ENCODE measurements at places on chromosomes 5 and 9.
A peak's percentile ranks its signal among the peaks of the same experiment; 100 is the strongest.

DNA sequence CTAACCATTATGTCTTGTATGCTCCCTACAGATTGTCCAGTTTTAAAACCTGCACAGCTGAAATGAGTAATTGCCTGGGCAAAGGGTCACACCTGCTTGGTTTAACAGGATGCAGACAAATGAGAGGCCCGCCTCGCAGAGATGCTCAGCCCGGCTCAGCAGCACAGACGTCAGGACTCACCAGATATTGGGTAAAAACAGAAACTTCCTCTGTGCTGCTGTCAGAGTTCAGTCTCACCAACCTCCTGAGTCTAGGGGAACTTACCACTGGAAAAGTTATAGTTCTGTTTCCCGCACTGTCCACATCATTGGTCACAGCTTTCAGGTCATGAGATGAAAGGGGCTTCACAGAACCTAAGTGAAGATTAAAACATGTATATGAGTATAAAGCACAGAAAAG, 152.5 kb downstream of the ESM1 start:
- no peak for DNase-seq
- no peak overlapping the region for H3K27ac ChIP-seq
- no peaks in the 10 kb centered on the region for H3K27me3 ChIP-seq
- no peaks in the 10 kb centered on the region for H3K36me3 ChIP-seq
- H3K4me1 ChIP-seq = peaks cover 18% of the 10 kb centered on the region

GRCh38 chr9:20135119-20135697, 346.4 kb upstream of the SLC24A2 start:
- no peak overlapping the region for H3K4me3 ChIP-seq
- H3K4me1 ChIP-seq = no peaks in the 10 kb centered on the region
- no peaks in the 10 kb centered on the region for H3K36me3 ChIP-seq
- DNase-seq = no peak
- no peak overlapping the region for H3K27ac ChIP-seq

DNA sequence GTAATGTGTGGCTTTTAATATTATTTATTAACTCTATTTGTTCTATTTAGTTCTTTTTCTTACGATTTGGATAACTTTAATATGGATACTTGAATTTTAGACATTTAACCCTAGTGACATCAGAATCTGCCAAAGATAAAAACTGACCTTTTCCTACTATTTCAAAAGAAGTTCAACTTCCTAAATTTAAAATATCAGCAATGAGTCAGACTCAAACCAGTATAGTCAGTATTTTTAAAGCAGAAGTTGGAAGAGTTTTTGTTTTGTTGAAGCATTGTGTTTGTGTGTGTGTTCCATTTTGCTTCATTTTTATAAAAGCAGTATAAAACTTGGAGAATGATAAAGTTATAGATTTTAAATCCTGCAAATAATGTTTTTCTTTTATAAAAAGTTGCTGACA, 251.8 kb upstream of the RASA1 start:
- no peak for DNase-seq
- no peak overlapping the region for H3K4me3 ChIP-seq
- no peaks in the 10 kb centered on the region for H3K27me3 ChIP-seq
- H3K36me3 ChIP-seq = no peaks in the 10 kb centered on the region
- H3K27ac ChIP-seq = no peak overlapping the region
- peaks cover 23% of the 10 kb centered on the region for H3K4me1 ChIP-seq

GRCh38 chr5:20370061-20370460, 382.1 kb upstream of the CDH18 start:
- H3K4me1 ChIP-seq = no peaks in the 10 kb centered on the region
- no peaks in the 10 kb centered on the region for H3K36me3 ChIP-seq
- H3K27me3 ChIP-seq = no peaks in the 10 kb centered on the region

DNA sequence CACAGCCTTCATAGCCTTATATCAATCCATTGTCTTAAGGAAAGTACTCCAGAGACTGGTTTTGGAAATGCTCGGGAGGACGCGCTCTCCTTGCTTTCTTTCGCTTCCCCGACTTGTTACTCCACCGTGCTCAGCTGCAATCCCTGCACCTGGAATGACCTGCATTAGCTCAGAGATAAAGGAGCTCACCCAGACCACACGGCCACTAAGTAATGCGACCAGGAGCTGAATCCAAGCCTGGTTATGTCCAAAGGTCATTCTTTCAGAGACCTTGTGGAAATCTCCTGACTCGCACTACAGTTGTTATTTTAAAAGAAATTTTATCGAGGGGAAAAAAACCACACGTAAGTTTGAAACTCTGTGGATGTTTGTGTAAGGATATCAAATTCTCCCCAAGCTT, 135.3 kb upstream of the DPYSL3 start:
- H3K4me3 ChIP-seq = no peak overlapping the region
- no peaks in the 10 kb centered on the region for H3K27me3 ChIP-seq
- DNase-seq = no peak

DNA sequence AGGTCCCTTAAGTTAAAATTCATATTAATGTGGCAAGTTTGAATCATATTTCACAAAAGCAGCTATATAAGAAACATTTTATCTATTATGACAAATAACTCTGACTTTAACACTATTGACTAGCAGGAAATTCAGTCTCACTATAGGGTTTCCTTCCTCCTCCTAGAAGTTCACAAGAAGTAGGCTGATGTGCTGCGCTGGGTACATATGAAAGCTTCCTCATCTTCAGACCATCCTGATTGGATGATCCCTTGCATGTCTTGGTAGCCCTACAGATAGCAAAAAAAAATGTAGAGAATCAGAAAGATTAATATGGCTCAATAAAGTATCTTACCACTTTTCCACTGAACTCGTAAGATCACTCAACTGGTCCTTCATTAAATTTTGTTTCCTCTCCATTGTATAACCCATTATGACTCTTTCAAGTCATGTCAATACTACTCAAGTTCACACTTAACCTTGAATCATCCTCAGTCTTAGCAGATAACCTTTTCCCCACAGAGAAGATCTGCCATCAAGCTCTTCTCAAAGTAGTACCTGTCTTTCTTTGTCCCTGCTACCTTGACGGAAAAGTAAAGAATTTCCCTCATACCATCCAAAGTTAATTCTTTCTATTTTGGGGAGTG, 11.5 kb upstream of the PSIP1 start:
- no peaks in the 10 kb centered on the region for H3K4me1 ChIP-seq
- no peaks in the 10 kb centered on the region for H3K36me3 ChIP-seq
- DNase-seq = no peak

- H3K27ac ChIP-seq = no peak overlapping the region
- H3K36me3 ChIP-seq = peaks cover 40% of the 10 kb centered on the region
- no peak overlapping the region for H3K4me3 ChIP-seq
- no peaks in the 10 kb centered on the region for H3K4me1 ChIP-seq
- no peaks in the 10 kb centered on the region for H3K27me3 ChIP-seq
These were observed 175.2 kb downstream of the GAPVD1 start for GRCh38 chr9:125436613-125437443.

DNA sequence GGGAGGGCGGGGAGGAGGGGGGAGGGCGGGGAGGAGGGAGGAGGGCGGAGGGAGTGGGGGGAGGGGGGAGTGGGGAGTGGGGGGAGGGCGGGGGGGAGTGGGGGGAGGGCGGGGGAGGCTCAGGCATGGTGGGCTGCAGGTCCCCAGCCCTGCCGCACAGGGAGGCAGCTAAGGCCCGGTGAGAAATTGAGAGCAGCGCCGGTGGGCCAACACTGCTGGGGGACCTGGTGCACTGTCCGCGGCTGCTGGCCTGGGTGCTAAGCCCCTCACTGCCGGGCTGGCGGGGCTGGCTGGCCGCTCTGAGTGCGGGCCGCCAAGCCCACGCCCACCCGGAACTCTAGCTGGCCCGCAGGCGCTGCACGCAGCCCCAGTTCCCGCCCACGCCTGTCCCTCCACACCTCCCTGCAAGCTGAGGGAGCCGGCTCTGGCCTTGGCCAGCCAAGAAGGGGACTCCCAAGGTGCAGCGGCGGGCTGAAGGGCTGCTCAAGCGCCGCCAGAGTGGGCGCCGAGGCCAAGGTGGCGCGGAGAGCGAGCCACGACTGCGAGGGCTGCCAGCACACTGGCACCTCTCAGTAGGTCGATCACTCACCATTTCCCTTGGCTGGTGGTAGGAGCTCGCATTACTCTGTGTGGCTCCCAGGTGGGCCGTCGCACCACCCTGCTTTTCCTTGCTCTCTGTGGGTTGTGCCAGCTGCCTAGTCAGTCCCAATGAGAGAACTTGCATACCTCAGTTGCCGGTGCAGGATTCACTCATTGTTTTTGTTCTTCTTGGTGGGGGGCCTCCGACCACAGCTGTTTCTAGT, 160.2 kb downstream of the CNTLN start:
- H3K27ac ChIP-seq = no peak overlapping the region
- peak; percentile 35 for DNase-seq
- no peaks in the 10 kb centered on the region for H3K36me3 ChIP-seq
- H3K27me3 ChIP-seq = no peaks in the 10 kb centered on the region
- H3K4me1 ChIP-seq = no peaks in the 10 kb centered on the region

DNA sequence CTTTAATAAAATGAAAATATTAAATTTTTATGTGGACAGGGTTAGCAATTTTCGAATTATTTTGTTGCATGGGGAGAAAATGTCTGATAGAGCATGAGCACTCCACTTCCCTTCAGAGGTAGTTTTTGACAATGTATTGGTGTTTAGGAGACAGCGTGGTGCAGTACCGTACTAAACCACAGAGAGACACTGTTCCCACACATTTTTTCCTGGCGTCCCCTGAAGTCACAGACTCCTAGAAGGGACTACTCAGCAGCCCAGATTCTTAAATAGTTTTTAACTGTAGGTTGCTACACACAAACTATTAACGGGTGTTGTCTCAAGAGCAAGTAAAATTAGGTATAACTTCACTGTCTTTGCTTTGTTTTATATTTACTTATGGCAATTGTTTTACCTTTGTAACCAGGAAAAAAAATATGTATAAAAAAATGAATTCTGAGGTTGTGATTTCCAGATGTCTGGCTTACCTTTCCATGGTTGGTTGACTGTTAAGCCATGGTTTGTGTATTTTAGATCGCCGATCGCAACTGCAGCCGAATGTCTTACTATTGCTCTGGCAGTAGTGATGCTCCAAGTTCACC, 171.2 kb downstream of the DOCK8 start:
- H3K36me3 ChIP-seq = peaks cover 75% of the 10 kb centered on the region
- H3K27ac ChIP-seq = no peak overlapping the region
- no peak overlapping the region for H3K4me3 ChIP-seq
- H3K27me3 ChIP-seq = no peaks in the 10 kb centered on the region

- H3K27me3 ChIP-seq = peaks cover 55% of the 10 kb centered on the region
- no peaks in the 10 kb centered on the region for H3K36me3 ChIP-seq
- DNase-seq = no peak
- H3K4me3 ChIP-seq = no peak overlapping the region
These were observed 7.1 kb upstream of the IFNA2 start for GRCh38 chr9:21392270-21392669.

- no peaks in the 10 kb centered on the region for H3K36me3 ChIP-seq
- no peak overlapping the region for H3K27ac ChIP-seq
- no peak overlapping the region for H3K4me3 ChIP-seq
- no peak for DNase-seq
These were observed 122.8 kb upstream of the TNPO1 start for GRCh38 chr5:72693546-72694205.

- H3K4me1 ChIP-seq = no peaks in the 10 kb centered on the region
- no peaks in the 10 kb centered on the region for H3K36me3 ChIP-seq
- H3K4me3 ChIP-seq = no peak overlapping the region
- DNase-seq = no peak
These were observed 158.0 kb downstream of the PALM2AKAP2 start for GRCh38 chr9:109937861-109938453.

DNA sequence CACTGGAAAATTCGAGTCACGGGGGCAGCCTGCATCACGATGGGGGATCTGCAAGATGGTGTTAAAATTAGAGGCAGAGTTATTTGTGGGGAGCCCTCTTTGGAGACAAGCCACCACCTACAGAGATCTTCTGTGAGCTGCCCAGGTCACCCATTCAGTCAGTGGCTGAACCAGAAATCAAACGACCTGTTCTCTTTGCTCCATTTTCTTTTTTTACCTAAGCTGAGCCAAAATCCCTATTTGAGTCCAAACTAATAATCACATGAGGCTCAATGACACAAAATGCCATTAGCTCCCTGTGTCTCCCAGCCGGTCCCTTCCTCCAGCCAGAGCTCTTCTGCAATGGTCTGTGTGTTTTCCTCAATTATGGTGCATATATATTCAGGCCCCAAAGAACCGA, 394.2 kb downstream of the AGTPBP1 start:
- H3K27ac ChIP-seq = no peak overlapping the region
- H3K36me3 ChIP-seq = no peaks in the 10 kb centered on the region
- H3K4me1 ChIP-seq = no peaks in the 10 kb centered on the region

- no peaks in the 10 kb centered on the region for H3K4me1 ChIP-seq
- H3K27me3 ChIP-seq = no peaks in the 10 kb centered on the region
- no peak overlapping the region for H3K27ac ChIP-seq
- DNase-seq = no peak
These were observed 108.0 kb upstream of the RAD23B start for GRCh38 chr9:107175041-107175440.

DNA sequence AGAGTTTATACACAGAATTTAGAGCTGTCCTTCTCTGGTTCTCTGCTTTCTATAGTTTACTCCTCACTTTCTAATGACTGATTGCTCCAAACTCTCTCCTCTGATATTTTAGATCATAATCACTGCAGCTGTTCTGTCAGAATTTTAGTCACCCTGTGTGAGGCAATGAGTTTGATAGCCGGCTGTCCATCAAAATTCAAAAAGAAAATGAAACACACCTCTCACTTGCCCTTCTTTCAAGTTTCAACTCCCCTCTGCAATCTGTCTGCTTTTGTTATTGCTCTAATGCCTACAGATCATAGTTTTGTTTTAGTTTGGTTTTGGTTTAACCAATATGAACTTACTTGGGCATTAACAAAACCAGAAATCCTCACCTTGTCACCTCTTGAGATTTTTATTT, 23.3 kb upstream of the ABLIM3 start:
- H3K4me1 ChIP-seq = peaks cover 6% of the 10 kb centered on the region
- H3K4me3 ChIP-seq = no peak overlapping the region
- H3K27ac ChIP-seq = no peak overlapping the region

DNA sequence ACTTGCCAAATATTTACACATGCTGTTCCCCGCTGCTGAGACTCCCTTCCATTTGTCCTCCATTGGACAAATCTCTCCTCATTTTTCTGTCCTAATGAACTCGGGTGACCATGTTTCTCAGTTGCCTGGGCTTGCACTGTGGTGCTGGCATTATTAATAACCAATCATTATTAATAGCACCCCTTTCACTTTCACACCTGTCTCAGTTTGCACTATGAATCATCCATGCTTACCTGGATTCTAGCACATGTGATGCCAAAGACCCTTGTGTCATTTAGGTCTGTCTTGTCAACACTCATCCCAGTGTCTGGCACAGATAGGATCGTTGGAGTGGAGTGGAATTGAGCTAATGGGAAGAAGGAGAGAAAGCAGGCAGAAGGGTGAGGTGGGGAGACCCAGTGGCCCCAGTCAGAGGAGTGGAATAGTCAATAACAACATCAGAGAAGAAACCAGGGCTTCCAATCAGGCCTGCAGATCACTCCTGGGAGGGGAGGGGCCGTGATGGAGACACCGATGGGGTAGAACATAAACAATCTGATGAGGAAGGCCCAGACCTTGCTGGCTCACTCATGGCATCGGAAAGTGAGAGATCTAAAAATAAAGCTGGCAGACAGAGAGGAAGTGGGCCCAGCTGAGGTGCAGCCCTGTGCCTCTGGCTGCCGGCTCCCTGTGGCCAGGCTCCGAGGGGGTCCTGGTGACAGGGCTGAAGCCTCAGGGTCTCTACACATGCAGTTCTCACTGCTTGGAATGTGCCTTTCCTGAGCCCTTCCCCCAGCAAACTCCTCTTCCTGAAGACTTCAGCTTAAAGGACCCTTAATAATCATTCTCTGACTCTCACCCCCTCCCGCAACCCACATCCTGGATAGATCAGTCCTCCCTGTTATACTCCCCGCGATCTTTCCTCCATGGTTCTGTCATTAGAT, 33.5 kb upstream of the CRB2 start:
- H3K36me3 ChIP-seq = no peaks in the 10 kb centered on the region
- DNase-seq = no peak
- H3K4me3 ChIP-seq = no peak overlapping the region
- peaks cover 50% of the 10 kb centered on the region for H3K4me1 ChIP-seq

Measured in lower lobe of right lung (tissue), 2 donors.